ENCODE measurements at places on chromosomes 4 and X. TPM values are rescaled to one million over a fixed set of nuclear protein-coding genes. Genes with fewer than 3 reads are reported as not detected.

DNA sequence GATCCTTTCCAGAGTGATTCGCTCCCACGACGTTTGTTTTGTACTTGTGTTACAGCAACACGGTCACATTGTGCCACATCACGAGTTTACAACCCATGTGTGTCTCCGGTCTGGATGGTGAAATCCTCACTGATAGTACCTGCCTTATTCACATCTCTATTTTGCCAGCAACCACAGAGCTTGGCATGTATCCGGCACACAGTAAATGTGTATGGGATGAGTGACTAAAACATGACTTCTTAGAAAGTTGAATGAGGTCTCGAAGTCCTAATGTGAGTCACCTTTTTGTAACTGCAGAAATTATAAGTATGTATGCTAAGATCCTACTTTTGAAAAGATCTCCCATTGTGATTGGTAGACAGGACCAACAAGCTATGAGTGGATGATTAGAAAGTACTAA is 7.5 kb downstream of the STOX2 start:
- peaks cover 2% of the 10 kb centered on the region for H3K4me1 ChIP-seq
- no peaks in the 10 kb centered on the region for H3K27me3 ChIP-seq
- no peak overlapping the region for H3K4me3 ChIP-seq
- no peak overlapping the region for H3K27ac ChIP-seq

DNA sequence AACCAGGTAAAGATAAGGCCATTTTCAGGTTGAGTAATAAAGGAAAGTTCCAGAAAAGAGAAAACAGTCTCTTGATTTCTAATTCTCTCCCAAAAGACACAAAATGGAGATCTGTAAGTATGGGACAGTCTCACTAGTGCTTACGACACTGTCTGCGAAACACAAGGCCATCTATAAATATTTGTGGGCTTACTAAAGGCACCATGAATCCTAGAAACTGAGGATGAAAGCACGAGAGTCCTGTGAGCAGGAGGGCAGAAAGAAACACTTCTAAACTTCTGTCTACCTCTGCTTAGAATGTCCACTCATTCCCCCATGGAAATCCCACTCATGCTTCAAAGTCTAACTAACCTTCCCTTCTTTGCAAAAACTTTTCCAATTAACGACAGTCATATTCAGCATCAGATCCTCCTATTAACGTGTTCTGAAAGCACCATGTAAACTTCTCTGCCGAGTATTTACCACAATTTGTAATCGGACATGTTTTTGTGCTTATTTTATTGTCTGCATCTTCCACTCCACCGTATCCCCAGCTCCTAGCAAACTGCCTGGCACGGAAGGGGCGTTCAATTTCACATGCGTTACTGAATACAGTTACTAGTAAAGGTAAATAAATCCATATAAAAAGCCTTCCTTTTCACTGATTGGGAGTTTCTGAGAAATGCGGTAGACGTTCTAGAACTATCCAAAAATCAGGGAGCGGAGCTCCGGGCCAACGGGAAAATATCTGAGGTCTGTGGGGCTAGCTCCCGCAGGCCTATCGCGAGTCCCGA is 665 bp downstream of the PSMD10 start:
- no peaks in the 10 kb centered on the region for H3K4me1 ChIP-seq
- no peak for DNase-seq
- H3K4me3 ChIP-seq, result peak overlapping the region; percentile 66
- no peaks in the 10 kb centered on the region for H3K27me3 ChIP-seq
- H3K27ac ChIP-seq, result peak overlapping the region; percentile 87

DNA sequence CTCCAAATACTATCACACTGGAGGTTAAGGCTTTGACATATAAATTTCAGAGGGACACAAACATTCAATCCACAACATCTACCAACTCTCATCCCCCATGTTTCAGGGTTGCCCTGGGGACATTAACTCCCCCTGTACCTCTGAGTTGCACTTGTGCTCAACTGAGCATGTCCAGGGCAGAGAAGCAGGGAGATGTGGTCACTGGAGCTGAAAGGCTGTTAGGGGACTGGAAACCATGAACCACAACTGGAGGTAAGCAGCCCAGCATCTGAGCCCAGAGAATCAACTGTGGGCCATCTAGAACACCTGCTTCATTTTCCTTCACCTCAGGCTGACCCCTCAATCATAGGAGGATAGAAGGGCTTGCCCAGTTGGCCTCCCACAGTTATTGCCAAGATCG is 641.1 kb downstream of the MID1IP1 start:
- H3K4me3 ChIP-seq, result no peak overlapping the region
- DNase-seq, result no peak
- H3K27ac ChIP-seq, result no peak overlapping the region
- peaks cover 3% of the 10 kb centered on the region for H3K27me3 ChIP-seq

- H3K4me3 ChIP-seq, result no peak overlapping the region
- H3K4me1 ChIP-seq, result no peaks in the 10 kb centered on the region
- no peaks in the 10 kb centered on the region for H3K27me3 ChIP-seq
- no peak for DNase-seq
Measured at GRCh38 chr4:87227751-87228151, 7.3 kb upstream of the KLHL8 start.

PGRMC1 gene
- polyA plus RNA-seq, result 73.3 TPM

DNA sequence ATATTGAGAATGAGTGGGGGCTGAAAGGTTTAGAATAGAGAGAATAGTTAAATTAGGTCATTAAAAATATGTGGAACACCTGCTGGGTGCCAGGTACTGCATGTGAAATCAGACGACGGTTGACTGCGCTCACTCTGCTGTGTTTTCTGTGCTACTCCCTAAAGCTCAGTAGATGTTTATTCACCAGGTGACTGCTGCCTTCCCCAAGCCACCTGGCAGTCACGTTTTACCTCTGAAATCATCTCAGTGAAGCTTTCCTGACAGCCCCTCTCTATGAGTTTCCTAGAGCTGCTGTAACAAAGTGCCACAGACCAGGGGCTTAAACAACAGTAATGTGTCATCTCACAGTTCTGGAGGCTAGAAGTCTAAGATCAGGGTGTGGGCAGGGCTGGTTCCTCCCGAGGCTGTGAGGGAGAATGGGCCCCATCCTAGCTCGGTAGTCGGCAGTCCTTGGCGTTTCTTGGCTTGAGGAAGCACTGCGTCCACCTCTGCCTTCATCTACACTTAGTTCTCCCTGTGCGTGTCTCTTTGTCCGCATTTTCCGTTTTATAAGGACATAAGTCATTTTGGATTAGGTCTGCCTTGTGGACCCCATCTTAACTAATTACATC is 25.3 kb downstream of the ADD1 start:
- no peak overlapping the region for H3K4me3 ChIP-seq
- H3K27me3 ChIP-seq, result no peaks in the 10 kb centered on the region
- peak overlapping the region; percentile 70 for H3K27ac ChIP-seq
- H3K36me3 ChIP-seq, result no peaks in the 10 kb centered on the region

DNA sequence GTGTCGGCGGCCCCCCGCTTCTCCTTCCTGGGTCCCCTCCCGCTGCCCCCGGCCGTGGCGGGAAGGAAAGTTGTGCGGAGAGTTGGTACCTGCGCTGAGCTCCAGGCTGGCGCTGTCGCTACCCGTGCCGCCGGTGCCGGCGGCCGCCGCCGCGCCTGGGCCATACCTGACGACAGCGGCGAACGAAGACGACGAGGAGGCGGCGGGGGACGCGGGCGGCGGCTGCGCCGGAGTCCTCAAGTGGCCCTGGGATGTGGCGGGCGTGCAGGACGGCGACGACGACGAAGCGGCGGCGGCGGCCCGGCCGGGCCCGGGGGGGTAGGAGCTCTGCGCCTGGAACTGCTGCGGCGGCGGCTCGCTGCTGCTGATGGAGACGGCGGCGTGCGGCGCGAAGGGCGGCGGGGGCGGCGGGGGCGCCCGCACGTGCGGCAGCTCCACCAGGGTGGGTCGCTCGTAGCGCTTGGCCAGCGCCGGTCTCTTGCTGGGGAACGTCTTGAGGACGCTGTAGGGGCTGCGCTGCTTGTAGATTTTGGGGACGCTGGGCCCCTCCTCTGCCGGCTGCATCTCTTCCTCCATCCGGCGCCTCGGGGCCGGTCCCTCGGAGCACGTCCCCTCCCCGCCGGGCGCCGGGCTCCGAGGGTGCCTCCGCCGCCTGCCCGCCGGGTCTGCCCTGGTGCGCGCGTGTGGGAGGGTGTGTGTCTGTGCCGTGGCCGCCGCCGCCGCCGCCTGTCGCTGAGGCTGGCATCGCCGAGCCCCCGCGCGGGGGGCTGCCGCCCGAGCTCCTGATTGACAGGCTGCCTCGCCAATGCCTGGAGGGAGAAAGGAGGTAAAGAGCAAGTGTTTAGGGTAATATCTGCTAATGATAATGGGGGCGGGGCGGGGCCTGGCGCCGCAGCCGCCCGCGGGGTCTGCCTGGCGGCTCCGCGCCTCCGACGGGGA is 618 bp downstream of the BEND4 start:
- peaks cover 14% of the 10 kb centered on the region for H3K4me1 ChIP-seq
- H3K27me3 ChIP-seq, result peaks cover 50% of the 10 kb centered on the region
- DNase-seq, result peak; percentile 29
- H3K36me3 ChIP-seq, result no peaks in the 10 kb centered on the region
- H3K27ac ChIP-seq, result no peak overlapping the region

GRCh38 chr4:85610450-85610849 is 135.5 kb downstream of the ARHGAP24 start:
- no peak overlapping the region for H3K4me3 ChIP-seq
- H3K36me3 ChIP-seq, result no peaks in the 10 kb centered on the region
- no peak for DNase-seq
- H3K27me3 ChIP-seq, result no peaks in the 10 kb centered on the region

DNA sequence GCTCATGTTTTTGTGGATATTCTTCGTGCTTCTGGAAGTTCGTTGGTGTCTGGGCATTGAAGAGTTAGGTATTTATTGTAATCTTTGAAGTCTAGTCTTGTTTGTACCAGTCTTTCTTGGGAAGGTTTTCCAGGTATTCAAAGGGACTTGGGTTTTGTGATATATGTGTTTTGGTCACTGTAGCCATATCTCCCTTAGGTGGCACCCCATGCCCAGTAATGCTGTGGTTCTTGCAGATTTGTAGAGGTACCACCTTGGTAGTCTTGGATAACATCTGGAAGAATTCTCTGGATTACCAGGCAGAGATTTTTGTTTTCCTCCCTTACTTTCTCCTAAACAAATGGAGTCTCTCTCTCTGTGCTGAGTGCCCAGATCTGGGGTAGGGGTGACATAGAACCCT is 184.1 kb downstream of the TEX13C start:
- DNase-seq, result no peak
- H3K27me3 ChIP-seq, result no peaks in the 10 kb centered on the region
- H3K36me3 ChIP-seq, result no peaks in the 10 kb centered on the region
- H3K4me1 ChIP-seq, result no peaks in the 10 kb centered on the region
- no peak overlapping the region for H3K4me3 ChIP-seq
- H3K27ac ChIP-seq, result no peak overlapping the region

IL21 gene
- polyA plus RNA-seq, result 0.02 TPM

- H3K27me3 ChIP-seq, result no peaks in the 10 kb centered on the region
- H3K4me1 ChIP-seq, result no peaks in the 10 kb centered on the region
- no peak overlapping the region for H3K4me3 ChIP-seq
- no peak overlapping the region for H3K27ac ChIP-seq
- H3K36me3 ChIP-seq, result no peaks in the 10 kb centered on the region
Measured at GRCh38 chr4:137806420-137806819, 274.1 kb upstream of the PCDH18 start.

DNA sequence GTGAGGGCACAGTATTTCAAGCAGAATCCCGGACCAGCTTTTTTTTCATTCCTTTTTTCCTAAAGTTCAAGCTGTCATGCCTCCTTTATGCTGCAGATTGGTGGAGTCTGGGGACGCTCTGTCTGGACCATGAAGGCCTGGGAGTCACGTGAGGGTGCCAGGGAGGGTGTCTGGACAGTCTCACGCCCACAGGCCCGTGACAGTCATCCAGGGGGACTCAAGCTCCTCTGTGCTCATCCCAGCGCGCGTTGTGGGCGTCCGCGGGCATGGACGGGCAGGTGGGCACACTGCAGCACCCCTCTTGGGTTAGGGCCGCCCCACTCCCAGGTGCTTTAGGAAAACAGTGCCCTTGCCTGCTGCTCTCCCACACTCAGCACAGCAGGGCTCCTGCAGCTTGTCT is 4.8 kb downstream of the CPZ start:
- DNase-seq, result no peak
- no peaks in the 10 kb centered on the region for H3K27me3 ChIP-seq
- H3K36me3 ChIP-seq, result no peaks in the 10 kb centered on the region

GRCh38 chrX:150896632-150897031 is 1.8 kb downstream of the CD99L2 start:
- no peak for DNase-seq
- H3K27me3 ChIP-seq, result no peaks in the 10 kb centered on the region
- no peak overlapping the region for H3K4me3 ChIP-seq
- H3K27ac ChIP-seq, result no peak overlapping the region
- peaks cover 1% of the 10 kb centered on the region for H3K4me1 ChIP-seq

ADH7 gene
- 3.9 TPM for polyA plus RNA-seq

- no peaks in the 10 kb centered on the region for H3K36me3 ChIP-seq
- H3K4me3 ChIP-seq, result no peak overlapping the region
- H3K27ac ChIP-seq, result no peak overlapping the region
- DNase-seq, result no peak
- H3K4me1 ChIP-seq, result no peaks in the 10 kb centered on the region
Measured at GRCh38 chr4:153348006-153348405, 3.5 kb downstream of the MND1 start.

All from lung (tissue), 17 donors.